T-helper 1 cell treated with Interleukin-12 subunit alpha and Interleukin-12 subunit beta and Interleukin-4 antibody, amounts not matched to agents 30 ng/mL and 1 ng/mL, for 36 hours (primary cell): ENCODE measurements at places on chromosomes 16 and 17. TPM values are rescaled to one million over a fixed set of nuclear protein-coding genes. Genes with fewer than 3 reads are reported as not detected.

Gene NAGS
- total RNA-seq: 0.51 and 0.68 TPM in 2 replicates

Gene TPSD1
- total RNA-seq: not detected in 2 replicates

Gene OR1A1
- not detected in 2 replicates for total RNA-seq

Gene OTOA
- total RNA-seq: 0.05 and 0.12 TPM in 2 replicates

Gene SEPTIN1
- 355 and 356 TPM in 2 replicates for total RNA-seq

Gene KRT35
- not detected in 2 replicates for total RNA-seq

Gene C17orf50
- not detected in 2 replicates for total RNA-seq

Gene KATNIP
- 16.1 and 17.2 TPM in 2 replicates for total RNA-seq

Gene SPATA32
- total RNA-seq: 0.37 and 0.44 TPM in 2 replicates

Gene PSMD12
- 58.1 and 63.2 TPM in 2 replicates for total RNA-seq

Gene FOXL1
- not detected in 2 replicates for total RNA-seq

Gene MRC2
- total RNA-seq: 0.59 and 0.74 TPM in 2 replicates

Gene CUEDC1
- total RNA-seq: 0.29 and 0.41 TPM in 2 replicates

Gene RAB26
- total RNA-seq: 0.44 TPM in 1 of 2 replicates, not detected in the other

Gene HOXB8
- total RNA-seq: not detected in 2 replicates

Gene CCL3
- total RNA-seq: 114 and 123 TPM in 2 replicates

Gene HIC1
- total RNA-seq: 101 and 105 TPM in 2 replicates

Gene PRSS21
- total RNA-seq: 5.0 and 6.5 TPM in 2 replicates

Gene SLFN14
- 0.10 TPM in 1 of 2 replicates, not detected in the other for total RNA-seq

Gene HOXB3
- 10.3 and 12.8 TPM in 2 replicates for total RNA-seq

Gene DOC2A
- total RNA-seq: not detected in 2 replicates

Gene G6PC3
- 20.2 and 23.4 TPM in 2 replicates for total RNA-seq

Gene NOMO2
- 114 and 126 TPM in 2 replicates for total RNA-seq

Gene APOH
- not detected in 2 replicates for total RNA-seq

Gene KCNJ16
- not detected in 2 replicates for total RNA-seq

Gene TSPOAP1
- 77.0 and 83.1 TPM in 2 replicates for total RNA-seq

Gene CENPN
- total RNA-seq: 44.2 and 44.7 TPM in 2 replicates

Gene TBX2
- total RNA-seq: not detected in 2 replicates

Gene KLHL10
- total RNA-seq: not detected in 2 replicates

Gene DRC7
- total RNA-seq: not detected in 2 replicates

Gene P4HB
- 548 and 588 TPM in 2 replicates for total RNA-seq

Gene JPT1
- 236 and 281 TPM in 2 replicates for total RNA-seq

Gene PNMT
- not detected in 2 replicates for total RNA-seq

Gene CCDC154
- 1.8 and 3.2 TPM in 2 replicates for total RNA-seq
